ENCODE measurements at places on chromosomes 5 and 9.

DNA sequence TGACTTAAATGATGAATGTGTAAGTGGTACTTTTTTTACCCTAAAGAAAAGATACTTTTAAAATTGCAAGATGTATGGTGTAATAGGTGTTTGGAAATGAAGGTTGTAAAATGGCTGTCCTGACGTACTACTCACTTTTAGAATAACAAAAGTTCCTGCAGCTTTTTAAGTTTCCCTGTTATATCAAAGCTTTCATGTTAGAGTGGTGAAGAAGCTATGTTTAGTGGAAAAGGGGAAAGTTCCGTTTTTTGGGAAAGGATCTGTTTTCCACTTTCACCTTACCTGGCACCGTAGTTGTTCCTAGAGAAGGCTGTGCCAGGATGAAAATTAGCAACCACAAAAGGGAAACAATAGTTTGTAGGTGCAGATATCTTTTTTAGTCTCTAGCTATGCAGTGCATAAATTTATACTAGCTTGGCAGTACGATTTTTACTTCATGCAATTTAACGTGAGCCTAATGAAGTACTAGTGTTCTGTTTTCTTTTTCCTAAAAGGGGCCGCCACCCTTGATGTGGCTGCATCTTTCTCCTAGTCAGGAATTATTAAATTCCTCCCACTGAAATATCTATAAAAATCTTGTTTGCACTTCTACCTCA, 1.3 kb downstream of the TNPO1 start:
- DNase-seq: no peak

DNA sequence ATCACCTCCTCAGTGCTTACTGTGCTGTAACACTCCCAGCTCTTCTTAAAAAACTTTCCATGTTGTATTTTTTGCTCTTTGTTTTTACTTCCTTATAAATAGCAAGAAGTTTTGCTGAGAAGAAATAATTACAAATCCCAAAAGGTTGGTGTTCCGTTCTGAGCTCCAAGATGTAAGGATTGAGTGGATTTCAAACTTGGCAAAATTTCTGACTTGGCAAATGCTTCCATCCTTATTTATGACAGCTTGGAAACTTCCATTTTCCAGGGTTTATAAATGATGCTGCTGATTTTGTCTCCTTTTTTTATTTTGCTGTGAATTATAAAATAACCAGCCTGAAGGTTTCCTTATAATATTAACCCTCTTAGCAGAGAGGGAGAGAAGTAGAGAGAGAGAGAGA, 151.9 kb downstream of the NTRK2 start:
- DNase-seq: no peak

DNA sequence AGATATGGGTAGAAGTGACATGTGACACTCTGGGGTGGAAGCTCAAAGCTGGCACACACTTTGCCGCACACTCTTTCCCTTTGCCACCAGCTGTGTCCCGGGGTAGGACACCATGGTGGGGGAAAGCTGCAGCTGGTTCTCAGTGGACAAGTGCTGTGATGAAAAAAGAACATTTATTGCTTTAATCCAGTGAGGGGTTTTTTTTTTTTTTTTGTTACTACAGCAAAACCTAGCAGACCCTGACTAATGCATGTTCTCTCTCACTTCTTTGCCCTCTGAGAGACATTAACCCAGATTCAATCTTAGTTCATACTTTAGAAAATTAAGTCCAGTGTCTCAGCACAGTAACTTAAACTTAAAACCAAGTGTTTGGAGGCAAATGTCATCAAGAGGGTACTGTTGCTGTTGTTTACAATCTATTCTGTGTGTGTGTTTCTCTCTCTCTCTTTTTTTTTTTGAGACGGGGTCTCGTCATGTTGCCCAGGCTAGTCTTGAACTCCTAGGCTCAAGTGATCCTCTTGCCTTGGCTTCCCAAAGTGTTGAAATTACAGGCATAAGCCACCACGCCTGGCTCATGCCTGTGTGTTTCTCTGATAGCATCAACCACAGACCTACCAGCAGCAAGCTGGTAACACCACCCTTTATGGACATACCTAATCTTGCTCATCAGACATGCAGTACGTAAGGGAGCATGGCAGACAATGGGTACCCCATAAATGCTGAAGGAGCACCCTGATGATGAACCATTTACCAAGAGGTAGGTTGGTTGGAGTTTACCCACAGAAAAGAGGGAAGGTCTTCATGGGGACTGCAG, 84.7 kb upstream of the TBC1D2 start:
- DNase-seq: no peak

- no peak for DNase-seq
Observed at GRCh38 chr5:63145167-63145566, 566.5 kb downstream of the LRRC70 start.

GRCh38 chr5:131495536-131496399, 139.3 kb downstream of the RAPGEF6 start:
- DNase-seq: no peak

DNA sequence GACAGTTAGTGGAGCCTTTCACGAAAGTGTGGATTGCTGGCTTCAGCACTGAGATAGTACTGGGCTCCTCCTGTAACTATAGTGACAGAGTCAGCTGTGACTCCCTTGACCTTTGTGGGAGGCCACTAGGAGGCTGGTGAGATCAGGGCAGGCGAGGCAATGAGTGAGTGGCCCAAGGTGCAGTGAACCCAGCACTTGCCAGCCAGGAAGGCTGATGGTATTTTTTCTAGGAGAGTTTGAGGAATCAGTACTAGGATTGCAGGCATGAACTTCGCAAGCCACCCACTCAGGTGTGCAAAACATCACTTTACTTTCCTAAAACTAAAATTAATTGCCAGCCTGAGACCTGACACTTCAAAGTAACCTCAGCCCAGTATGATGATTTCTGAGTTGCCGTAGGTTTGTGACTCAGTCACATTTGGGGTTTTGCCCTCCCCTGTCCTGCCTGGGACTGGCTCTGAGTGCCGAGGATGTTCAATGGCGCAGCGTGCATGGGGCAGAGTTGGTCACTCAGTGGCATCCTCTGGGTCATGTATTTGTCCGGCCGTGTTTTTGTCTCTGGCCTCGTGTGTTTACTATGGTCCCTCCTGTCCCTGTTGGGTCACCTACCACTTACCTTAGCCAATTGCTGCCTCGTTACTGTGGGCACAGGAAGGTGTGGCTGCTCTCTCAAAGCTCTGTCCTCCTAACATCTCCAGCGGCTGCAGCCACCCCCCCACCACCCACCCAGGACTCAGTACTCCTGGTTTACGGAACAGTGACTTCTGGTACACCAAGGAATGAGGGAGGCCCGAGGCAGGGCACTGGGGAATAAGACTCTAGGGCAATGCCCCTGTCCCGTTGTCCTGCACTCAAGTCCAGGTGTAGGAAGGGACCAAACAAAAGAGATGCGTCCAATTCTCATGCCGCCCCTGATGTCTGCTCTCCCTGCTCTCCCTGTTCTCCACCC, 67.2 kb downstream of the IL31RA start:
- DNase-seq: no peak

DNA sequence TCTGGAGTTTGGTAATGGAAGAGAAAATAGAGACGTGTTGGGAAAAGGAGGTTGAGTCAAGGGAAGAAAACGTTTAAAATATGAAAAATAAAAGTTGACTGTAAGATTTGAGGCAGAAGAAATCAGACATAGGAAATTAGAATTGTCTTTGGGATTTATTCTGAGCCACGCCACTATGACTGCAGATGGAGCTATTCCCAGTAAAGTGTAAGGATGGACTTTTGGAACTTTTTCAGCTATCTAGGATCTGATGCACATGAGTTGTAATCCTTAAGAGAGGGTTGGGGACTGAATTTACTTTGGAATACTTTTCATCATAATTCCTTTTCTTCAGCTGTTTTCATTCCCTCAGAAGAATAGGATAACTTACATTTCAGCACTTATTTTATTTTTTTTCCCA, 336.7 kb downstream of the FAM170A start:
- no peak for DNase-seq

DNA sequence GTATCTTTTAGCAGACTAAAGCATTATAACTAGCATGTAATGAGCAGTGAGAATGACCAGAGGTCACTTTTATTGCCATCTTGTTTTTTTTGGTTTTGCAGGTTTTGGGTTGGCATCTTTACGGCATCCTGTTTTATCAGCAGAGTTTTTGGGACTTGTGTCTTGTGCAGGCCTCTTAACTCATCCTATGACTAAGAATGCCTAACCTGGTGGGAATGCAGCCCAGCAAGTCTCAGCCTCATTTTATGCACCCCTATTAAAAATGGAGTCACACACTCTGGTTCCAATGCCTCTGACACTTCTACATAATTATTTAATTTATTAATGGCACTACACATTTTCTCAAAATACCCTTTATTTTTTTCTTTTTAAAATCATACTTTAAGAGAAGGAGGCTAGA, 726.5 kb upstream of the RIOK2 start:
- no peak for DNase-seq

GRCh38 chr5:177592010-177592834, at the start of gene TMED9:
TSS of gene TMED9 (plus strand) at chr5:177592203. CDS start at chr5:177592215, 12 bp downstream.
- peak; percentile 72 for DNase-seq

DNA sequence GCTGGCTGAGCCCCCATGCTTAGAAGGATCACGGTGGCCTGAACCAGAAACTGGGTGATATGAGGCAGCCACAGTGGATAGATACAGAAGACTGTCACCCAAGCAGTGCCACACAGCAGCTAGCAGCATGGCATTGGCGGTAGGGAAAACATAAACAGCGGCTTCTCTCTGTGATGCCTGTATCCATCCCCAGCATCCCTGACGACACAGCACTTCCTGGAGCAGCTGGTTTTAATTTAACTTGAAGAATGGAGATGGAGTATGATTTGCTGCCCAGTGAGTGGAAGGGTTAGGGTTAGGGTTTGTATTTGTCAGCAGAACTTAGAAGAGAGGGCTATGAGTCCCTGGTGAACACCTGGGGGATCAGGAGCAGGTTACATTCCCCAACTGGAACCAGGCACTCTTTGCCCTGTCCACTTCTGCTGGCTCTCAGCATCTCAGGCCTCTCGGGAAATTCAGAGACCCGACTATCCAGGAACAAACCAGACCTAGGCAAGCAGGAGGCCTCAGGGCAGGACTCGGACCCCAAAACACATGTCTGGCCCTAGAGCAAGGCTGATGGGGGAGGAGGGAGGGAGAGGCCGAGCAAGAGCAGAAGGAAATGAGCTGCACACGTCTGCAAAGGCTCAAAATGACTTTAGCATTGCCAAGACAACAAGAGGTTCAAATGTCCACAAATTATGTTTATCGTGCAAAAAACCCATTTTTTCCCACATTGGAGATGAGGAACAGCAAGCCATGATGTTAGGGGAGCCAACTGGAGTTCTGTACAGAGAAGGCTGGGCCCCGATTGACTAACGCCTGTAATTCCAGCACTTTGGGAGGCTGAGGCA, 6.5 kb upstream of the GGTA1 start:
- no peak for DNase-seq

- no peak for DNase-seq
Observed at GRCh38 chr5:109837231-109837861, 147.6 kb downstream of the MAN2A1 start.

DNA sequence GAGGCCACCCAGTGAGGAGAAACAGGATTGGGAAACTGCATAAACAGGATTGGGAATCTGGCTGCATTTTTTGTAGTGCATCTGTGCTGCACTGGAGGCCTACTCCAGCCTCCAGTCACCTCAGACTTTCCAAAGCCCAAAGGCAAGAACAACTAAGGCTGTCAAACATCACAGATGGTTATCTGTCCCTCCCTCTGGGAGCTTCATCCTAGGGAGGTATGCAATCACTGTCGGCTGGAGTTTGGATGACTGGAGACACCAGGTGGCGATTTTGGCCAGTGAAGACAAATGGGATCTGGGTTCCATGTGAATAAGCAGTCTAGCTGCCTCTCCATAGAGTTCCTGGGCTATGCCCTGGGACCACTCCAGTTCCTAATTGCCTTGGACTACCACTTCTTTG, 9.3 kb upstream of the SPINK13 start:
- no peak for DNase-seq

DNA sequence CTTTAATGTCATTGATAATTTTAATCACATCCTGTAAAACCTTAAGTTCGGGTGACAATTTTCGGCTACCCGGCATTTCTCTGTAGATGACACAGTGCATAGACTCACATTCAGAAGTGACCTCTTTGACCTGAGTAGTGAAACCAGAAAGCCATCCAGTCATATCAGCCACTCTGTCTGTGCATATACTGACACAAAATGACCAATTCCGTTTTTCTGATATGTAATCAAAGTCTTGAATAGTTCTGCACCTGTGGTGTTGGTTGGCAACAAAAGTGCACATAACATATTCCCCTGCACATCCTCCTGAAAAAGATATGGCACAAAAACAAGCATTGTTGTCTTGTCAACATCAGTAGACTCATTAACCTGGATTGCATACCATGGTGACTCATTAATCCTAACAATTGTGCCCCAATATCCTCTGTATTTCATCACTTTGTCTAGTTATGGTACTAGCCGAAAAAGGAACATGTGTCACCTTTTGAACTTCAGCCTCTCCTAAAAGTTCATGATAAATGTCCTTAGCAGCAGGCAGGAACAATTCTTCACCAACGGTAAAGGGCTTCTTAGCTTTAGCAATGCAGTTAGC, 4.6 kb upstream of the HNRNPA0 start:
- DNase-seq: no peak

GRCh38 chr5:151504006-151504405, 56.6 kb downstream of the SLC36A1 start:
- DNase-seq: no peak

DNA sequence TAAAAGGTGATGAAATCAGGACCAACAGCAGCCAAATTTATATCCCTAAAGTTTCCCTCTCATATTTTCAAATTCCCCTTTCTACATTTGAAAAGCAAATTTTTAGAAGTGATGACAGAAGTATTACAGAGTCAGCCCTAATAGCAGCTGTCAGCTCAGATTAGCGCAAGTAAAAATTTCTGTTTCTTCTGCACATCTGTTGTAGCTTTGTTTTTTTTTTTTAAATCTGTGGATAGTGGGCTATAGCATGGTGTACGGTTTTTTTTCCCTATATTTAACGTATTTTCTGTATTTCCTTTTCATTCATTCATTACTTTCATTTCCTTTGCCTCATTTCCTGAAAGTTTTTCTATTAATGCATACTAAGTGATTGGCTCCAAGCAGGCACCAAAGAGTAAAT, 99.1 kb downstream of the MACIR start:
- no peak for DNase-seq

DNA sequence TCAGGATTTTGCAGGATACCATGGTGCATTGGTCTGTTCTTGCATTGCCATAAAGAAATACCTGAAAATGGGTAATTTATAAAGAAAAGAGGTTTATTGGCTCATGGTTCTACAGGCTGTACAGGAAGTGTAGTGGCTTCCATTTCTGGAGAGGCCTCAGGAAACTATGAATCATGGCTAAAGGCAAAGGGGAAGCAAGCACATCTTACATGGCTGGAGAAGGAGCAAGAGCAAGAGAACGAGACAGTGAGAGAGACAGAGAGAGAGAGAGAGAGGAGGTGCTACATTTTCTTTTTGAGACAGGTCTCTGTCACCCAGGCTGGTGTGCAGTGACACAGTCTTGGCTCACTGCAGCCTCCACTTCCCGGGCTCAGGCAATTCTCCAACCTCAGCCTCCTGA, 43.9 kb downstream of the P4HA2 start:
- no peak for DNase-seq

DNA sequence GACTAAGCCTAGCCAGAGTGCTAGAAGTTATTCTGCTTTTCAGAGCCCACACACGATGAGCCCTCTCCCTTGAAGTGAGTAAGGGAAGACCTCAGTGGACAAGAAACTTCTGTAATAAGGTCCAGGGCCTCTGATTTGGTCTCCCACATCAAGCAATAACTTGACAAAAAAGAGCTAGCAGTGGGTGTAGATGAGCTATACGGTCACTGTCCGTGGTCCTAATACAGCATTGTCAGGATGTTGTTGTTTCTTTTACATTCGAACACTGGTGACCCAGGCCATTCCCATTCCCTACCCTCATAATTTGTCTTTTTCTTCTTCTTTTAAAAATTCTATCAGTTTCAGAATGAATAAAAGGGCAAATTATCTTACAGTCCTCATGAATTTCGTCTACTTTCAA, 5.2 kb downstream of the PCSK1 start:
- no peak for DNase-seq

All from NCI-H2227 treated with DMSO at 0.1 percent for 48 hours (cell line).